ENCODE measurements at places on chromosomes 7 and 10.

DNA sequence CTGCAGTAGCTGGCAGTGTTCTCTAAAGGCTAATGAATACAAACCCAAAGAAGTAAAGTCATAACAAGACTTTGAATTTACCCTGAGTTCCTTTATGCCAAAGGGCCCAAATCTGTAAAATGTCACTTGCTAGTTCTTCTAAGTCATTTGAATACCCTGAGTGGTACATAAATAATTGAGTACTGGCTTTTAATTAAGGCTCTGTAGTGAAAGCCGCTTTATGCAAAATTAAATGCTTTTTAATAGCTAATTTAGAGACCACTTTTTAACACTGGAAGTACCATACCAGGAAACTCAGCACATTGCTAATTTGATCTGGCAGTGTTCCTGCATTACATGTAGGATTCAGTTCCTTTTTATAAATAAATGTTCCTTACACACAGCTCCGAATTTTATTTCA lies 24.0 kb upstream of the TSPAN13 start:
- DNase-seq, result no peak

- no peak for DNase-seq
Observed at GRCh38 chr7:37018954-37019353, 294.7 kb upstream of the AOAH start.

DNA sequence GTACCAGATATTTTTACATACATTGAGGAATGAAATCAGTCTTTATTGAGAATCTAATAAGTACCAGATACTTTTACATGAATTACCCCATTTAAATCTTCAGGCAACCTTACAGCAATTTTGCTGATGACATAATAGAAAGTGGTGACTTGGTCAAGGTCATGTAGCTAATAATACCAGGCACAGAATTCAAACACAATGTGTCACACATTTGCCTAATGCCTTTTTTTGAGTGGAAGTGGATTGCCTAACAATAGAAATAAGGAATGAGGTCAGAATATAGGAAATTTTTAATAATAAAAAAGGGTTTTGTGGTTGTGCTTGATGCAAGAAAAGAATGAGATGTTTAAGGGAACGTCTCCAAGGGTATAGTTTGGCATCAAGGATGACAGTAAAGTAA lies 466.6 kb upstream of the IGFBP3 start:
- DNase-seq, result no peak

DNA sequence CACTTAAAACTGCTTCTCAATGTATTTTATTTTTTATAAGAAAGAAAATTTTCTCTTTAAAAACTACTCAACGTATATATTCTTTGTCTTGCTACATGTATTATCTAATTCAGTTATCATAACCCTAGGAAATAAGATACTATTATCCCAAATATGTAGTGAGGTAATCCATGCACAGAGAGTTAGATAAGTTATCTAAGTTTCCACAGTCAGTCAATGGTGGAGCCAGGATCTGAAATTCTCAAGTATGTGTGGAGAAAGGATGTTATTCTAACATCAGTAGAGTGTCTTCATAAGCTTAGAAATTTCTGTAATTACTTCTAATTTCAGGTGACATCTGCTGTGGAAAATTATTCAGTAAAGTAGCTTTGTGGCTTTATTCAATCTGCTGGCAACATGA lies 239.9 kb downstream of the CSTF2T start:
- no peak for DNase-seq

GRCh38 chr7:136870866-136871487 lies 2.5 kb downstream of the CHRM2 start:
- DNase-seq, result no peak

- DNase-seq, result no peak
Observed at GRCh38 chr10:4082861-4083260, 297.9 kb upstream of the KLF6 start.

- no peak for DNase-seq
Observed at GRCh38 chr7:81652225-81652624, 117.6 kb downstream of the HGF start.

- no peak for DNase-seq
Observed at GRCh38 chr7:1045069-1046063, 1.0 kb downstream of the GPR146 start.

GRCh38 chr10:84715911-84716310 lies 387.5 kb downstream of the CCSER2 start:
- peak; percentile 64 for DNase-seq

DNA sequence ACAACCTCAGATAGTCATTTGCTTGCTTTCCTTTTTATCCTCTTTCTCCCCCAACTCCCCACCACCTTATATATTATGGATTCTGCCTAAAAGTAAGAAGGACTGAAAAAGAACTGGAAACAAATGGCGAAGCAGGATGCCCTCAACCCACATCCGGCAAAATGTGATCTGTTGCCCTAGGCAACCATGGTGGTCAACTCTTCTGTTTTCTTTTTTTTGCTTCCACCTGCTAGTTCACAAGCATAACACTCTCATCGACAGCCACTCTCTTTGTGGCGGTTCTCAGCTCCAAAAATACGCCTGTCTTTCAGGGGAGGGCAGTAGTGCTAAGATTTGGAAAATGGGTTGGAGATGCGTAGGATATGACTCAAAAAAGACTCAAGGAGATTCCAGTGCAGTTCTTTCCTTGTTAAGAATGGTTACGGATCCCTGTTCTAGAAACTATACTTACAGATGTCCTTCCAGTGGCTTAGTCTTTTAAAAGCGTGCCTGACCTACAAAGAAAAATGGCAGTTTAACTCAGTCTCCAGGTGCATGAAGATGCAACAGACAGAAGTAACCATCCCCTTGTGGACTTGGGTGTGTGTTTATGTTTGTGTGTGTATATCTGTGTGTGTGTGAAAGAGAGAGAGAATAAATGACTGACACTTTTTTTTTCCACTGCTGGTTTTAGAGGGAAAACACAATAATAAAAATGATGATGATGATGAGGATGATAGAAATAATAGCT lies 10.7 kb downstream of the APBB1IP start:
- no peak for DNase-seq

DNA sequence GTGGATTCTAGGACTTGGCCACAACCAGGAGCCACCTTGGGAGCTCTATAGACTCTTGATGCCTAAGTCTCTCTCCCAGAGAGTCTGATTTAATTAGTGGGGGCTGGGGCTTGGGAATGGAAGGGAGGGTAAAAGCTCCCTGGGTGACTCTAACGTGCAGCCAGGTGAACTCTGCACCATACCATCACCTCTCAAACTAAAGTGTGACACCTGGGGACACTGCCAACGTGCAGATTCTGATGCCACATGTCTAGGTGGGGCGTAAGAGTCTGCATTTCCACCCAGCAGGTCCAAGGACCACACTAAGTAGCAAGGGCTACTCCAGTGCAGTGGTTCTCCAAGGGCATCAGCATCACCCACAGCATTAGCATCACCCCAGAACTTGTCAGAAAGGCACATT lies 28.3 kb downstream of the LRRC20 start:
- no peak for DNase-seq

DNA sequence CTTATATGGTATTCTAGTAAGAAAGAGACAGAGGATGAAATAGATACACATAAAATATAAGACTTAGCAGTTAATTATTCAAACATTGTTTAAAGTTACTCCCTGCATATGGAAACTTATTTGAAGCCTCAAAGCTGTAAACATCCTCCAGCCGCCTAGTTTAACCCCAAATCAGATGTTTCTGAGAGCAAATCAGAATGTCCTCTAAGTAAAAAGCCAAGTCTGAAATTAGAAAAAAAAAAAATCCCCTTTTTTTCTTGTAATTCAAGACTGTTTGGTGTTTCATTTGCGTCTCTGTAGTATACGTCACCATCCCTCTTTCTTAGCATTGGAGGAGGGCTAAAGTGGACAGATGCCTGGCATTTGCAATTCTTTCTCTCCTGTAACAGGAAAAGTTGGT lies 46.4 kb downstream of the TMEM26 start:
- no peak for DNase-seq

DNA sequence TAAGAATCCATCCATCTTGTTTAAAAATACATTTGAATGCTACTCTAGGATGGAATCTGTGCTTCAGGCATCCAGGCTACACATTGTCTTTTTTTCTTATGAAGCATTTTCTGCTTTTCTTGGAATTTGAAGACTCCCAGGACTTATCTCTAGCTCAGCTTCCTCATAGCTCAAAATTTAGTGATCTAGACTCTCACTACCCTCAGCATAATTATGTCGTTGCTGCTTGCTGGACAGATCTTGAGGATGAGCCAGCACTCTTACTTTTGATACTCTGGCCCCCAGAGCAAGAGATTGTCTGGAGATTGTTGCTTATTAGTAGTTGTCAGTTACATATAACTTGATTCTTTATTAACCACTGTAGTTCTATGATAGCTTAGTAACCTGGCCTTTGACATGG lies 83.3 kb upstream of the FGL2 start:
- DNase-seq, result no peak

- DNase-seq, result no peak
Observed at GRCh38 chr7:23533238-23533604, 1.4 kb upstream of the TRA2A start.

- DNase-seq, result no peak
Observed at GRCh38 chr10:75688506-75689300, 257.3 kb downstream of the LRMDA start.

GRCh38 chr7:27149842-27150567 lies 2.4 kb downstream of the HOXA3 start:
- no peak for DNase-seq

- no peak for DNase-seq
Observed at GRCh38 chr10:110725801-110726630, 81.9 kb downstream of the RBM20 start.

- DNase-seq, result no peak
Observed at GRCh38 chr10:118571123-118571522, 24.3 kb downstream of the PRLHR start.

DNA sequence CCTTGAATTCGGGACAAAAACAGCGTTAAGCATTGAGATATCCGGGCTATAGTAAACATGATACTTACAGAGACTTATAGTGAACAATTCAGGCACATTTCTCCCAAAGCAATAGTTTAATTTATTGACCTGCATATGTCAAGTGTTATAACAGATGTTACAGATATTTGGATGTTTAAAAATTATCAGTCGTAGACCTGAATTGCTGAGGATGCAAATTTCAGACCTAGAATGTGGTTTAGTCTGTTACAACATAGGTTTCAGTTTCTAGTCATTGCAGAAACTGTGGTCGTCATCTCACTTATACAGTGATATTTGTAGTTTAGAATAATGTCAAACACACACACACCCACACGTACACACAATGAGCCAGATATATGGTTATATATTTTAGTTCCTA lies 85.2 kb downstream of the VTI1A start:
- no peak for DNase-seq

DNA sequence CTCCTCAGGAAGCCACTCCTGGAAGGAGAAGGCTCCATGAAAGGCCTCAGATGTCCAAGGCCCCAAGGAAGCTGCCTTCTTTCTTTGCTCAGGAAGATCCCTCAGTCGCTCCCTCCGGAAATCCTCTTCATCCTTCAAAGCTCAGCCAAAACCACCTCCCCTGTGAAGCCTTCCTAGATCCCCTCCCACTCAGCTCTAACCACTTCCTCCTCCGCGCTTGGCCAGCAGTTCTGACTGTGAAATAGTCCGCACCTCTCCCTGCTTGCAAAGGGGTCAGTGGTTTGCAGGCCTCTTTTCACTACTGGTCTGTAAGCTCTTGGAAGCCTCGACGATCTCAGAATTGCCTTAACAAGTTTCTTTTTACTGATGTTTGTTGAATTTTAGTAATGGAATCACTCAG lies 23.9 kb downstream of the PYROXD2 start:
- DNase-seq, result no peak

GRCh38 chr7:35035511-35035961 lies 1.7 kb downstream of the DPY19L1 start:
- peak; percentile 89 for DNase-seq

GRCh38 chr10:24872790-24873182 lies 79.6 kb downstream of the PRTFDC1 start:
- DNase-seq, result no peak

- no peak for DNase-seq
Observed at GRCh38 chr7:96045919-96046318, 273.6 kb downstream of the DYNC1I1 start.

GRCh38 chr7:21887353-21887752 lies 58.3 kb downstream of the CDCA7L start:
- DNase-seq, result no peak

DNA sequence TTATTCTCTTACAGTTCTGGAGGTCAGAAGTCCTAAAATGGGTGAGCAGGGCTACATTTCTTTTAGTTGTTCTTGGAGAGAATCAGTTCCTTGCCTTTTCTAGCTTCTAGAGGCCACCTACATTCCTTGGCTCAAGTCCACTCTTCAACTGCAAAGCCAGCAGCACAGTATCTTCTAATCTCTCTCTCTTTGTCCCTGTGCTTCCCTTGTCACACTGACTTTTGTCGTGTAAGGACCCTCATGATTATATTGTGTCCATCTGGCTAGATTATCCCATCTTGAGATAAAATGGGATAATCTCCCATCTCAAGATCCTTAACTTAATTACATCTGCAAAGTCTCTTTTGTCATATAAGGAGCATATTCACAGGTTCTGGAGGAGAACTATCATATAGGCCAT lies 359.0 kb downstream of the ADRA2A start:
- no peak for DNase-seq

DNA sequence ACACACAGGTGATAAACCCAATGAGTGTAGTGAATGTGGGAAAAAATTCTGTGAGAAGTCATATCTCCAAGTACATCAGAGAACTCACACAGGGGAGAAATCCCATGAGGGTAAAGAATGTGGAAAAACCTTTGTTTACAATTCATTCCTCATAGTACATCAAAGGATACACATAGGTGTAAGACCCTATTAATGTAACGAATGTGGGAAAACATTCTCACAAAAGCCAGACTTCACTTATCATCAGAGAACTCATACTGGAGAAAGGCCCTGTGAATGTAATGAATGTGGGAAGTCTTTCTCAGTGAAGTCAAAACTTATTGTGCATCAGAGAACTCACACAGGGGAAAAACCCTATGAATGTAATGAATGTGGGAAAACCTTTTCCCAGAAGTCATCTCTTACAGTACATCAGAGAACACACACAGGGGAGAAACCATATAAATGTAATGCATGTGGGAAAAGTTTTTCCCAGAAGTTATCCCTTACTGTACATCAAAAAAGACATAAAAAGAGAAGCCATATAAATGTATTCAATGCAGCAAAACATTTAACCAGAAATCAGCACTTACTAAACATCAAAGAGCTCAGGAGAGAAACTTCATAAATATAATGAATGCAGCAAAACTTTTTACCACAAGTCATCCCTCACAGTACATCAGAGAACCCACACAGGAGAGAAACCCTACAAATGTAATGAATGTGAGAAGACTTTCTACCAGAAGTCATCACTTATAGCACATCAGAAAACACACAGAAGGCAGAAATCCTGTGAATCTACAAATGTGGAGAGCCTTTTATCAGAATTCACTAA lies 49.8 kb downstream of the ZNF239 start:
- DNase-seq, result no peak

GRCh38 chr7:134357486-134357885 lies 40.8 kb upstream of the SLC35B4 start:
- no peak for DNase-seq

- peak; percentile 40 for DNase-seq
Observed at GRCh38 chr10:58512491-58513187, at the start of gene BICC1. TSS of gene BICC1 (plus strand) at chr10:58512872. CDS start at chr10:58513144, 272 bp downstream.

All from H54 (cell line).